Renal pelvis (tissue), 12 donors: ENCODE measurements at places on chromosomes 6 and 20. TPM values are rescaled to one million over a fixed set of nuclear protein-coding genes. Genes with fewer than 3 reads are reported as not detected.

DNA sequence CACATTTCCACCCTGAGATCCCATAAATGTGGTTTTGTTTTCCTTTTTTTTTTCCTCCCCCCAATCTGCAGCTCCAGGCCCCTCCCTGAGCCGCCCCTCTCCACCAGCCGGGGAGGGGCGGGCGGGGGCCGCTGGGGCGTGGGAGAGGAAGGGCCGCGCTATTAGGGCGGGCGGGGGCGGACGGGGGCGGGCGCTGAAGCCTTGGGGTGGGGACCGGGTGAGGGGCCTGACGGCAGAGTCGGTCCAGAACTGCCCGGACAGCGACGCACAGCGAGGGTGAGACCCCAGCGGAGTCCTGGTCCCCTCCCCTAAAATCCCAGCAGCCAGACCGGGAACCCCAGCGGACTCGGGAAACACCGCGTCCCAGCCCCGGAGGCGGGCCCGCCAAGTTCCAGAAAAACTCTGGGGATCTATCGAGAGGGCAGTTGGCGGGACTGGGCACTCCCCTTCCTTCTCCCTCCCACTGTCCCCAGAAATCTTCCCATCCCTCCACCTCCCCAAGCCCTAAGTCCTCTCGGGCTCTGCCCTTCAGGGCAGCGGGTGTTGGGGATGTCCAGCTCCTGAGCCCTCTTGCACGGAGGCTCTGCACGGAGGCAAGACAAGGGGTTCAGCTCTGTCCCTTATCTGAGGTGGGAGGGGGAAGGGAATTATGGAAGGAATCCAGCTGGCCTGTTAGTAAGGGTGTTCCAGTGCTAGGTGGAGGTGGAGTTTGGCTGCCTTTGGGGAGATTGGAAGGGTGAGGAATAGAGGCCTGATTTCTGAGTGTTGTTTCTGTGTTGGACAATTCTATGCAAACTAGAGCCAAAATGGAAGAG, at the start of gene PRICKLE4:
PRICKLE4 (plus strand) TSS at position 232 of the 815 bp plus-strand sequence. CDS start 2,692 bp downstream, outside the sequence.
- peak; percentile 26 for DNase-seq

- DNase-seq, result no peak
Observed at GRCh38 chr20:31835977-31836852, 9.2 kb downstream of the FOXS1 start.

DNA sequence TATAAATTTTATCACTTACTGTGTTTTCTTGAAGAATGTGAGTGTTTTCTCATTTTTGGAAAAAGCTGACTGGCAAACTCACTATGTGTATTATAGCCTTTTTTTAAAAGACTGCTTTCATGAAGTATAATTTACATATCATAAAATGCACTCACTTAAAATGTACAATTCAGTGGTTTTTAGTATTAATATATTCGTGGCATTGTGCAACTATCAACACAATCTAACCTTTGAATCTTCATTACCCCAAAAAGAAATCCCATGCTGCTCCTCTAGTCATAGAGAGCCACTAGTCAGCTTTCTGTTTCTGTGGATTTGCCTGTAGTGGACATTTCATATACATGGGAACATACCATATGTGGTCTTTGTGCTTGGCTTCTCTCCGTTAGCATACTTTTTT, 143.8 kb downstream of the PLCB4 start:
- no peak for DNase-seq

GRCh38 chr20:22579711-22580697, 4.4 kb downstream of the FOXA2 start:
- DNase-seq, result no peak

DNA sequence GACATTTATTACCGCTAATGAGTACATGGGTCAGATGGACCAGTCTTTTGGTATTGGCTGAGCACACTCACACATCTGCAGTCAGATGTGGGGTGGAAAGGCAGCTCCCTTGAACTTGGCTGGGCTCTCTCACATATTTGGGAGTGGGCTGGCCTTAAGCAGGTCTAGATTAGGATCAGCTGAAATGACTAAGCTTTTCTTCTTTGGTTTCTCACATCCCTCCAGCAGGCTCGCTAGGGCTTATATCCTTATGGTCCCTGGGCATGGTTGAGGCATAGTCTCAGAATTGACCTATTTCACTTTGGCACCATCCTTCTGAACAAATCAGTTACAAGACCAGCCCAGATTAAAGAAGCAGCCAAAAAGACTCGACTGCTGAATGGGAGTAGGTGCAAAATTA, 14.4 kb upstream of the PLCB1 start:
- no peak for DNase-seq

DNA sequence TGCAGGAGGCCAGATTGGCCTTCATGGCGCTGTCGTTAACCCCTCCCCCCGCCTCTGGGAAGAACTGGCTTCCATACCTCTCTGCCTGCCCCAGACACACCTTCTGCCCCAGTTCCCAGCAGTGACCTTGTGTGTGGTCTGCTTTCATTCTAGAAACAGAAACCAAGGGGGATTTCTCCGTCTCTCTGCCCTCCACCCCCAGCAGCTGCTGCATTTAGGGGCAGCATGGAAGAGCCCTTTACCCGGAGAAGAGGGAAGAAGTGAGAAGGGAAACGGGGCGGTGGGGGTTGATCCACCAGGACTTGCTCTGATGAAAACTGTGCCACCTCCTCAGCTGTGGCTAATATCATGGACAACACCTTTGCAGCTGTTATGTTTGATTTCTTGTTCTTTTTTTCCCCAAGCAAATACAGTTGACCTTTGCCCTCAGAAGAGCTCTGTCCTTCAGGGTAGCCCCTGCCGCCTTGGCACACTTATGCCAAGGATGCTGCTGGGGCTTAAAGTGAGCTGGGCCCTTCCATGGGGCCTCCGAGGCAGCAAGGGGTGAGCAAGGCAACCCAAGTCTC, 6.1 kb downstream of the GLP1R start:
- no peak for DNase-seq

- no peak for DNase-seq
Observed at GRCh38 chr20:3847429-3847940, 851 bp downstream of the MAVS start.

GRCh38 chr20:50040432-50041245, 57.9 kb downstream of the SNAI1 start:
- DNase-seq, result no peak

DNA sequence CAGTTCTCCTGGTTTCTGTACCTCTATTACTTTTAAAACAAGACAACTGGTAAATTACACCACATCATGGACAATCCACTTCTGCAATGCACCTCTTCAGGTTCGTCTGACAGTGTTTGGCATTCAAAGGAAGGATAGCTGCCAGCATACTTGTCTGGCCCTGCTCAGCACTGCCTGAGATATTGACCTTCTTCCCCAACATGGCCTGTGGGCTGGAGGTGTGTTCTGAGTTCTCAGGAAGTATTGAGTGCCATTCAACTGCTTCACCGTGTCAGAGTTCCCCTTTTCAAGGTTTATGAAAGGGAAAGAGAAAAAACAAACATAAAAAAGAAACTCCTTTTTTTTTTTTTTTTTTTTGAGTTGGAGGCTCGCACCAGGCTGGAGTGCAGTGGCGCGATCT, 267.9 kb upstream of the SASH1 start:
- no peak for DNase-seq

GRCh38 chr20:19768325-19768842, 10.3 kb downstream of the RIN2 start:
- no peak for DNase-seq

- DNase-seq, result no peak
Observed at GRCh38 chr20:38866265-38867061, 59.8 kb upstream of the FAM83D start.

GRCh38 chr6:1609041-1609647, 571 bp upstream of the FOXC1 start:
- no peak for DNase-seq

GRCh38 chr20:4127344-4127743, 112.0 kb upstream of the RNF24 start:
- no peak for DNase-seq

GRCh38 chr6:132130626-132131298, 179.6 kb upstream of the CCN2 start:
- peak; percentile 62 for DNase-seq

DNA sequence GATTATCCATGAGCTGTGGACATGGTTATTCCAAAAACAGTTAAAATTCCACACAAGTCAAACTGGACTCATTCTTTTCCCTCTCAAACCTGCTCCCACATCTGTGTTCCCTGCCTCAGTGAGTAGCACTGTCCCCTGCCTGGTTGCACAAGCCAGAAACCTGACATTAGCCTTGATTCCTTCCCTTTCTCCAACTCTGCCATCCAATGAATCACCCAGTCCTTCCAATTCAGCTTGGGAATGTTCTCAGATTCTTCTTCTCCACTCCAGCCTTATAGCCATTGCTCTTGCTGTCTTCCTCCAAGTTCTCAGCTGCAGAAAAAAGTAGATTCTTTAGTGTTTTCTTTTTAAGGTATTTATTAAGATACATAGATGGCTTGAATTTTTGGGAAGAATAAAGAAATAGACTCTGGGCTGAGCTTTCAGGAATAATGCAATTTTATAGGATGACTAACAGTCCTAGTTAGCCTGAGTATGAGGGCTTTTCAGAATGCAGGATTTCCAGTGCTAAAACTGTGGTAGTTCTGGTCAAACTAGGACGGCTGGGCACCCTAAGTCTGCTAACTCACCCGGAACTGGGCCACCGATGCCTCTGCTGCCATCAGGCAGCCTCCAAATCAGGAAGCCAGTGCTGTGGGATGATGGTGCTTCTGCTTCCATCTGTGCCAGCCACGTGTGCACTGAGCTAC, 18.2 kb upstream of the SASH1 start:
- no peak for DNase-seq

GRCh38 chr6:24064106-24064505, 61.9 kb upstream of the NRSN1 start:
- no peak for DNase-seq

DNA sequence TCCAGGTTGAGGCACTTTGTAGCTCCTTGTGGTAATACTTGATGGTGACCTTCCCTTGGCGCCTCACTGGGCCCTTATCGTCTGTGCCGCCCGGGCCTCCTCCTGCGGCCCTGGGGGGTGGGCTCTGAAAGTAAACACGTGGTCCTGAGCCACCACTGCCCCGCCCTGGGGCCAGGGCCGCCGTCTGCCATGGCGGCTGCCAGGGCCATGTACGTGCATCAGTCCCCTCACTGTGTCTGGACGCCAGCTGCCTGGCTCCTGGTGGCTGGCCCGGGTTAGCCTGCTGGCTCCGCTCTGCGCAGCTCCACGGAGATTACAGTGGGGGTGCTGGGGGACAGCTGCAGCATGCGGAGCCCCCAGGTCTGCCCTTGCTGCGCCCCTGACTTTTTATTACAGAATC, 81.8 kb upstream of the CENPW start:
- DNase-seq, result no peak

GRCh38 chr6:149961728-149962425, 1.9 kb upstream of the ULBP1 start:
- no peak for DNase-seq

GRCh38 chr6:49892280-49892679, 25.9 kb upstream of the CRISP1 start:
- no peak for DNase-seq

DNA sequence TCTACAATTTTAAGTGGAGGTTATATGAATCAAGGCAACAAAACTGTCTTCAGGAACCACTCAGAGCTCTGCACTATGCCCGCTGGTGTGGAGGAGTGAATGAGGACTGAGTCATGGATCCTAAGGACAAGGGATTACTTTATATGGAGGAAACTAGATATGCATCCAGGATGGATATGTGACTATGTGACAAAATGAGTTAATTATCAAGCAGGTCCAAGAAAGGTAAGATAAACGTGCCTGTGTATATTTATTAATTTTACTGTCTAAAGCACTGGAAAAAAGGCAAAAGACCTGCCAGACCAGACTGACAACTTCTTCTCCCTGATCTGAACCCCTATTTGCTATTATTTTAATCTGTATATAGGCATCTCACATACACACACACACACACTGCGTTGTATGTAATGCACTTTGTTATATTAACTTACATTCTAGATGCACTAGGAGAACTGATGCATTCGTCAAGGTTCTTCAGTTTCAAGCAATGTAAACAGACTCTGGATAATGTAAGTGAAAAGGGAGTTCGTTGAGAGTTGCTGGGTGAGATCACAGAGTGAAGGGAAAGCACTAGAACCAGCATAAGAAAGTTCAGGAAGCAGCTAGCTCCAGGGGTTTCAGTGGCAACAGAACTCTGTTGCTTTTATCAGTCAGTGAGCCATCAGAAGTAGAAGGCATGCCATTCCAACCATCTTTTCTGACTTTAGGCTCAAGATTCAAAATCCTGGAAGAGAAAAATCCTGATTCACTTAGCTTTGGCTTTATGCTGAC, 26.4 kb upstream of the ADGRG6 start:
- peak; percentile 14 for DNase-seq

GRCh38 chr20:50655311-50655880, 35.9 kb downstream of the RIPOR3 start:
- DNase-seq, result no peak

DNA sequence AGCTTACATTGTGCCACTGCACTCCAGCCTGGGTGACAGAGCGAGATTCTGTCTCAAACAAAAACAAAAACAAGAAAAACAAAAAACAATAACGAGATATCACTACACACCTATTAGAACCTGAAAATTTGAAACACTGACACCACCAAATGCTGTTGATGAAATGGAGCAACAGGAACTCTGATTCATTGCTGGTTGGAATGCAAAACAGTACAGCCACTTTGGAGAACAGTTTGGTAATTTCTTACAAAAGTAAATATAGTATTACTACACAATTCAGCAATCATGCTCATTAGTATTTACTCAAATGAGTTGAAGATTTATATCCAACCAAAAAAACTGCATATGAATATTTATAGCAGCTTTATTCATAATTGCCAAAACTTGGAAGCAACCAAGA, 135.8 kb upstream of the AKIRIN2 start:
- no peak for DNase-seq

- no peak for DNase-seq
Observed at GRCh38 chr6:20853828-20854227, 319.6 kb downstream of the CDKAL1 start.

DNA sequence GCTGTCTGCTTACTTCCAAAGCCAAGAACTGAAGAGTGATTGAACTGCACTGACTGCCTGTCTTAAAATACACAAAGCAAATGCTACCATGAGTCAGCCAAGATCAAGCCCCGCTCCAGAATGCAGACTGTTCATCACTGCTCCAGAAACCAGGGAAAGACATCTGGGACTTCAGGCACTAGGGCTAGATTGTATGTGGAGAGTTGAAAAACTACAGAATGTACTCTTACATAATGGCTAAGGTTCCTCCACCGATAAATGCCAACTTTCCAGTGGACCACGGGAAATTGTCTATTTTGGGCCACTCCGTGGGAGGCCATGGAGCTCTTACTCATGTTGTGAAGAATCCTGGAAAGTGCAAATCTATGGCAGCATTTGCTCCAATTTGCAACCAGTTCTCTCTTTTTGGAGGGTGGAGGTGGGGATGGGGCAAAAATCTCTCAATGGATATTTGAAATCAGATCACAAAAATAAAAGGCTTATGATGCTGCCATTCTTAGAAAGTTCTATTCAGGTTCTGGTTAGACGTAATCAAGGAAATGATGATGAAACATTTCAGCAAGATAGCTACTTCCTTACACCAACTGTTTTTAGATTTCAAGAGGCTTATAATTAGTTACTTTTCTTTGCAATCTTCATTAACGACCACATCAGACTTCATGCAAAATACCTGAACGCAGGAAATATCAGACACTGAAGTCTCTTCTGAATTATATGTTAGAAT, 11.8 kb upstream of the CAP2 start:
- no peak for DNase-seq

SLC22A7 gene
- polyA plus RNA-seq, result 0.90 TPM

IRAK1BP1 gene
- polyA plus RNA-seq, result 7.6 TPM

ZNF165 gene
- 5.2 TPM for polyA plus RNA-seq

ULBP3 gene
- polyA plus RNA-seq, result 13.4 TPM

NEURL2 gene
- polyA plus RNA-seq, result 10.2 TPM

MYBL2 gene
- 33.3 TPM for polyA plus RNA-seq

TMEM244 gene
- polyA plus RNA-seq, result not detected

ZBTB12 gene
- polyA plus RNA-seq, result 27.7 TPM

FILIP1 gene
- 2.0 TPM for polyA plus RNA-seq

RNF182 gene
- polyA plus RNA-seq, result 3.5 TPM

ULBP1 gene
- 2.1 TPM for polyA plus RNA-seq

LKAAEAR1 gene
- 0.36 TPM for polyA plus RNA-seq
